ENCODE measurements at places on chromosomes 2 and 18. TPM values are rescaled to one million over a fixed set of nuclear protein-coding genes. Genes with fewer than 3 reads are reported as not detected.

The C2orf68 gene
- 9.1 TPM for total RNA-seq

The DGUOK gene
- total RNA-seq, result 36.8 TPM

GRCh38 chr2:43689999-43690398 lies 13.8 kb upstream of the C1GALT1C1L start:
- H3K4me1 ChIP-seq, result no peaks in the 10 kb centered on the region
- H3K27me3 ChIP-seq, result no peaks in the 10 kb centered on the region
- no peak overlapping the region for H3K4me3 ChIP-seq
- H3K27ac ChIP-seq, result no peak overlapping the region

- no peak overlapping the region for H3K4me3 ChIP-seq
- H3K36me3 ChIP-seq, result no peaks in the 10 kb centered on the region
- DNase-seq, result no peak
- no peak overlapping the region for H3K27ac ChIP-seq
- peaks cover 16% of the 10 kb centered on the region for H3K4me1 ChIP-seq
Observed at GRCh38 chr2:159506764-159507440, 109.4 kb downstream of the BAZ2B start.

GRCh38 chr2:132662732-132663131 lies 7.3 kb downstream of the LYPD1 start:
- no peak overlapping the region for H3K27ac ChIP-seq
- H3K4me3 ChIP-seq, result no peak overlapping the region
- no peaks in the 10 kb centered on the region for H3K4me1 ChIP-seq
- no peaks in the 10 kb centered on the region for H3K36me3 ChIP-seq
- no peaks in the 10 kb centered on the region for H3K27me3 ChIP-seq

DNA sequence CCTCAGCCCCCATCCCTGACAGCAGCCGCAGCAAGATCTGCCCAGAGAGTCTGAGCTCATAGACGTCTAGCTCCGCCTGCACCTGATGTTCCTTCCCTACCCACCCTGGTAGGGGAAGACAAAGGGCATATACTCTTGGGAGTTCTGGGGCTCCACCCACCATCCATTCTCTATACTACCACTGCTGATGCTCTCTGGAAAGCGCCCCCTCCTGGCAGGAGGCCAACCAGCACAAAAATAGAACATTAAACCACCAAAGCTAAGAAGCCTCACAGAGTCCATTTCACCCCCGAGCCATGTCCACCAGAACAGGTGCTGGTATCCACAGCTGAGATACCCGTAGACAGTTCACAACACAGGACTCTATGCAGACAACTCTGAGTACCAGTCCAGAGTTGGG lies 662.6 kb upstream of the FAM98A start:
- H3K4me1 ChIP-seq, result no peaks in the 10 kb centered on the region
- no peak for DNase-seq

DNA sequence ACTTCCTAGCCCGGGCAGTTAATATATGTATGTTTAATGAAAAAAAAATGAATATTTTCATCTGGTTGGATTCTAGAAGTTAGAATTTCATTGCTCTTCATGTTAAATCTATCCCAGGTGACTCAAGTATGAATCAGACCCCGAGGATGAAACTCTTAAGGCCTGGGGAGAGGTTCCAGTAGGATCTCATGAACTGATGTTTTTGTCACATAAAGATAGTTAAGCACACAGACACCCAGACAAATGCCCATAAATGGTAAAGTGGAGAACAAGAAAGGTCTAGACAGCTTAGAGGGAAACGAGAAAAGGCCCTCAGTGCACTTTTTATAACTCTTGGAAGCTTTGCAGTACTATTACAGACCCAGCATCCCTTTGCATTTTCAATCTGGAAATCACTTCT lies 114.1 kb downstream of the RIF1 start:
- no peaks in the 10 kb centered on the region for H3K4me1 ChIP-seq
- no peak for DNase-seq
- no peaks in the 10 kb centered on the region for H3K27me3 ChIP-seq
- no peaks in the 10 kb centered on the region for H3K36me3 ChIP-seq

The CNTNAP5 gene
- not detected for total RNA-seq

DNA sequence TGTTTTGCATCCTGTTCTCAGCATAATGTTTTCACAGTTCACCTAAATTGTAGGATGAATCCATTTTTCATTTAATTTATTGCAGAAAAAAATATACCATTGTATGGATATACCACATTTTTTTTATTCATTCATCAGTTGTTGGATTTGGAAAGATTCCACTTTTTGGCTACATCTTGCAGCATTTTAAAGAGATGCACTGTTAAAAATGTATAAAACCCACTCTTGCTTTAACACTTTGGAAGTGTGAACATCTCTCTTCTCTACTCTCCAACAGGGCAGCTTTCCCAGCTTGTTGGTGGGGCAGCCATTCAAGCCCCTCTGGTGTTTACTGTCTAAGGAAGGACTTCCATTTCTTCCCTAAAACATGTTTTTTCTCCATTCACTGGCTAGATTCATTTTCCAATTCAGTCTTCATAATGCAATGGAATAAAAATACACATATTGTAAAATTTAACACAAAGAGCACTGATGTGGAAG lies 104.4 kb upstream of the CBLN2 start:
- H3K27ac ChIP-seq, result no peak overlapping the region
- H3K4me3 ChIP-seq, result no peak overlapping the region
- H3K27me3 ChIP-seq, result no peaks in the 10 kb centered on the region
- H3K4me1 ChIP-seq, result no peaks in the 10 kb centered on the region
- no peaks in the 10 kb centered on the region for H3K36me3 ChIP-seq

DNA sequence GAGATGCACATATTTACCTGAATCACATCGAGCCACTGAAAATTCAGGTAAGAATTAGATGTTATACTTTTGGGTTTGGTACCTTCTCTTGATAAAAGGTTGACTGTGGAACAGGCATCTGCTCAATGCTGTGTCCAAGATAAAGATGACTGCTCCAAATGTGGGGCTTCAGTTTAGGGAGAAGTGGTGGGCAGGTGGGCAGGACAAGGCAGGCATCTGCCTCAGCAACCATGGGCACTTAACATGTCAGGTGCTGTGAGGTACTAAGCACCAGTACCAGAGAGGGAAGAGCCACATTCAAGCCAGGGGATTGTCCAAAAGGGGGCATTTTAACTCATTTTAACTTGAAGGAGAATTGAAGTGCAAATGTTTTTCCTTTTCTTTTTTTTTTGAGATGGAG lies 14.0 kb downstream of the TYMS start:
- H3K27ac ChIP-seq, result no peak overlapping the region
- no peak overlapping the region for H3K4me3 ChIP-seq
- DNase-seq, result no peak
- H3K36me3 ChIP-seq, result peaks cover 34% of the 10 kb centered on the region
- H3K27me3 ChIP-seq, result no peaks in the 10 kb centered on the region
- H3K4me1 ChIP-seq, result peaks cover 32% of the 10 kb centered on the region

DNA sequence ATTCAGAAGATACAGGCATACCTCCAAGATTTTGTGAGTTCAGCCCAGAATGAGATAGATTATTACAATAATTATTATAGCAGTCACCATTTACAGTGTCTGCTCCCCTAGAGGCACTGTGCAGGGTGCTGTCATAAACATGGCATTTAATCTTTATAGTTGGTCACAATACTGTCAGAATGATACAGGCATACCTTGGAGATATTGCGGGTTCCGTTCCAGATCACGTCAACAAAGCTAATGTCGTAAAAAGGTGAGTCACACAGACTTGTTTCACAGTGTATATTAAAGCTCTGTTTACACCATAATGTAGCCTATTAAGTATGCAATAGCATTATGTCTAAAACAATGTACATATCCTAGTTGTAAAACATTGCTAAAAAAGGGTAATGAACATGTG lies 45.6 kb downstream of the ZRANB3 start:
- no peaks in the 10 kb centered on the region for H3K27me3 ChIP-seq
- H3K36me3 ChIP-seq, result no peaks in the 10 kb centered on the region
- H3K27ac ChIP-seq, result no peak overlapping the region
- H3K4me3 ChIP-seq, result no peak overlapping the region
- no peak for DNase-seq
- no peaks in the 10 kb centered on the region for H3K4me1 ChIP-seq

- no peaks in the 10 kb centered on the region for H3K27me3 ChIP-seq
Observed at GRCh38 chr2:119678021-119678656, 862 bp upstream of the TMEM177 start.

DNA sequence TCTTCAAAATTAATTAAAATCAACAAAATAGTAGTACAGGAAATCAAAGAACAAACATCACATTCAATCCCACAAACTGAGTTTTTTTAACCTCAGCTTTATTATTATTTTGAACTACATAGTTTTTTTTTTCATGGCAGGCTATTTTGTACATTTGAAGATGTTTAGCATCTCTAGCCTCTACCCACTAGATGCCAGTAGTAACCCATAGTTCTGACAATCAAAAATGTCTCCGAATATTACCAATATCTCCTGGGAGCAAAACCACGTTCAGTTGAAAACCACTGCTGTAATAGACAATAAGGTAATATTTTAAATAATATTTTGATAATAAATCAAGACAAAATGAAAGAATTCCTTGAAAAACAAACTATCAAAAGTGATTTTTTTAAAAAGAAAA lies 702.6 kb upstream of the LRRTM1 start:
- H3K36me3 ChIP-seq, result no peaks in the 10 kb centered on the region
- DNase-seq, result no peak
- no peak overlapping the region for H3K4me3 ChIP-seq
- H3K27ac ChIP-seq, result no peak overlapping the region
- no peaks in the 10 kb centered on the region for H3K27me3 ChIP-seq
- H3K4me1 ChIP-seq, result no peaks in the 10 kb centered on the region

The HOXD8 gene
- total RNA-seq, result 4.8 TPM

DNA sequence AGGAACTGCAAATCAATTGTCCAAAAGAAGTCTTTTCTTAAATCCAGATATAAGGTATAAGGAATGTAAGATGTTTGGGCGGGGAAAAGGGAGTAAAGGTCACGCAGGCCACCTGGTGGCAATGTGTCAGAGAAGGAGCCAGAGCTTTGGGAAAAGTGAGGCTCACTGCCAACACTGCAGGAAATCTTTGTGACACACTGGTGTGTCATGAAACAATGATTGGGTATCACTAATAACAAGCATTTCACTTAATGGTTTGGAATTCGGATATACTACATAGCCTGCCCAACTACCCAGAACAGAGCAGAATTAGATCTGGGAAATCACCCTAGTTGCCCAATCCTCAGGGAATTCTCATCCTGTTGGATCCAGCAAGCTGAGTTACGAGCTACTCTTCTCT lies 61.0 kb downstream of the RBMS1 start:
- H3K4me3 ChIP-seq, result no peak overlapping the region
- H3K27me3 ChIP-seq, result no peaks in the 10 kb centered on the region
- H3K27ac ChIP-seq, result no peak overlapping the region

GRCh38 chr2:69762513-69763494 lies 20.9 kb downstream of the ANXA4 start:
- peak overlapping the region; percentile 59 for H3K27ac ChIP-seq
- no peak overlapping the region for H3K4me3 ChIP-seq
- no peaks in the 10 kb centered on the region for H3K27me3 ChIP-seq
- H3K4me1 ChIP-seq, result peaks cover 34% of the 10 kb centered on the region
- no peak for DNase-seq

GRCh38 chr2:26609839-26610277 lies 31.3 kb downstream of the CIB4 start:
- peaks cover 18% of the 10 kb centered on the region for H3K4me1 ChIP-seq
- H3K27me3 ChIP-seq, result no peaks in the 10 kb centered on the region
- DNase-seq, result no peak
- no peak overlapping the region for H3K27ac ChIP-seq
- no peaks in the 10 kb centered on the region for H3K36me3 ChIP-seq
- H3K4me3 ChIP-seq, result no peak overlapping the region

GRCh38 chr18:5424903-5425664 lies 118.7 kb downstream of the EPB41L3 start:
- no peaks in the 10 kb centered on the region for H3K27me3 ChIP-seq
- no peak overlapping the region for H3K27ac ChIP-seq
- no peaks in the 10 kb centered on the region for H3K36me3 ChIP-seq
- H3K4me1 ChIP-seq, result no peaks in the 10 kb centered on the region
- no peak overlapping the region for H3K4me3 ChIP-seq
- no peak for DNase-seq

The CD207 gene
- total RNA-seq, result 1.7 TPM

GRCh38 chr2:148613231-148614013 lies 31.1 kb upstream of the EPC2 start:
- H3K4me1 ChIP-seq, result peaks cover 21% of the 10 kb centered on the region
- no peak overlapping the region for H3K27ac ChIP-seq
- H3K27me3 ChIP-seq, result no peaks in the 10 kb centered on the region

DNA sequence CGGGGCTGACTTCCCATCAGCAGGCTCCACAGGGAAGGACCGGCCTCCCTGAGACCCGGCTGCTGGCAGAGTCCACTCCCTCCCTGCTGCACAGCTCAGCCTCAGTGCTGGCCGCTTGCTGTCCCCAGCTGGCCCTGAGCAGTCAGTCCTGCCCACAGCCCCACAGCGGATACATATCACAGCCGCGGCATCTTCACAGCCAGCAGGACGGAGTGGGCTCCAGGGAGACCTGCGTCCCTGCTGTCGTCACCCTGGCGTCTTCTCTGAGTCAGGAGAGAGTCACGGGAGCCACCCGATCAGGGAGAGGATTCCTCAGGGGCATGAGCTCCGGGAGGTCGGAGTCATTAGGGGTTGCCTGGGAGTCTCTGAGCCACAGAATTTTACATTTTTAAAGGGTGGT lies 13.1 kb upstream of the SNTG2 start:
- H3K4me1 ChIP-seq, result no peaks in the 10 kb centered on the region
- H3K4me3 ChIP-seq, result no peak overlapping the region
- no peak overlapping the region for H3K27ac ChIP-seq
- H3K27me3 ChIP-seq, result no peaks in the 10 kb centered on the region
- no peak for DNase-seq

DNA sequence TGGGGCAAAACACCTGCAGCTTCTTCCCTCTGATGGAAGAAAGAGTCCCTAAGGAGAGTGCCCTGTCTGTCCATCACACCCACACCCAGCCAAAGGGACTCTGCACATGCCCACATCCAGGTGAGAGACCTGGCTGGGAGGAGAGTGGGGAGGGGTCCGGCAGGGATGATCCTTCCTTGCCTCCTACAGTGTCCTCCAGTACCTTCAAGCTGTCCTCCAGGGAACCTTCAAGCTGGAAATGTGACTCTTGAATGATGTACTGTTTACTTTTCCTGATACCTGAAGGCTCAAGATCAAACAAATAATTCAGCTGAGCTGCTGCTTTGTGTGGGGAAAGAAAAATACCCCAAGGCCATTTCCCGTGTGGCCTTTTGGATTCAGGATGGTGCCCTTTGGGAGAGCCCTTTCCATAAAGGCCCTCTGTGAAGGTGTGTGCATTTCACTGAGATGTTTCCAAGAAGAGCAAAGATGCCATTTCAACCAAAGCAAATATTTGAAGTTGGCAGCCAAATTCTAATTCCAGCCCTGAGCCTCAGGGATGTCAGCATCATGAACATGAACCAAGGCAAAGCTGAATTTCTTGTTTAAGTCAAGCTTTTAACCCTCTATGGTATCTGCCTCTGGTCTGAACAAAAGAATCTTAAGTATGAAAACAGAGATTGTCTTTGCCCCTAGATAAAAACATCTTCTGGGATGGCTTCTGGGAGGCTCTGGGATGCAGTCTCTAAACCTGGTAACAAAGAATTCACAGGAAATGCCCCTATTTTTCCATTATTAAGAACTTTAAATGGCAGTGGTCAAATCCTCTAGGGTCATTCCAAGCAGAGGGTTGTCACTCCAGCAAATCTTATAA lies 11.1 kb downstream of the EVA1A start:
- no peak overlapping the region for H3K27ac ChIP-seq
- DNase-seq, result peak; percentile 62
- H3K27me3 ChIP-seq, result no peaks in the 10 kb centered on the region
- no peaks in the 10 kb centered on the region for H3K4me1 ChIP-seq
- no peak overlapping the region for H3K4me3 ChIP-seq

The MTA3 gene
- 27.7 TPM for total RNA-seq

The MFSD6 gene
- 163 TPM for total RNA-seq

The ALK gene
- total RNA-seq, result 0.83 TPM

Measured in esophagus muscularis mucosa (tissue), 4 donors.